ENCODE measurements at places on chromosomes 13 and 19. TPM values are rescaled to one million over a fixed set of nuclear protein-coding genes. Genes with fewer than 3 reads are reported as not detected.

- H3K36me3 ChIP-seq: no peaks in the 10 kb centered on the region
- peak overlapping the region; percentile 74 for H3K27ac ChIP-seq
- H3K4me3 ChIP-seq: no peak overlapping the region
- no peaks in the 10 kb centered on the region for H3K27me3 ChIP-seq
- peaks cover 14% of the 10 kb centered on the region for H3K4me1 ChIP-seq
- no peak for DNase-seq
These were observed 72.6 kb upstream of the C13orf46 start for GRCh38 chr13:114046431-114046975.

- no peak for DNase-seq
- H3K36me3 ChIP-seq: no peaks in the 10 kb centered on the region
These were observed 48.0 kb downstream of the RFC3 start for GRCh38 chr13:33865945-33866344.

DNA sequence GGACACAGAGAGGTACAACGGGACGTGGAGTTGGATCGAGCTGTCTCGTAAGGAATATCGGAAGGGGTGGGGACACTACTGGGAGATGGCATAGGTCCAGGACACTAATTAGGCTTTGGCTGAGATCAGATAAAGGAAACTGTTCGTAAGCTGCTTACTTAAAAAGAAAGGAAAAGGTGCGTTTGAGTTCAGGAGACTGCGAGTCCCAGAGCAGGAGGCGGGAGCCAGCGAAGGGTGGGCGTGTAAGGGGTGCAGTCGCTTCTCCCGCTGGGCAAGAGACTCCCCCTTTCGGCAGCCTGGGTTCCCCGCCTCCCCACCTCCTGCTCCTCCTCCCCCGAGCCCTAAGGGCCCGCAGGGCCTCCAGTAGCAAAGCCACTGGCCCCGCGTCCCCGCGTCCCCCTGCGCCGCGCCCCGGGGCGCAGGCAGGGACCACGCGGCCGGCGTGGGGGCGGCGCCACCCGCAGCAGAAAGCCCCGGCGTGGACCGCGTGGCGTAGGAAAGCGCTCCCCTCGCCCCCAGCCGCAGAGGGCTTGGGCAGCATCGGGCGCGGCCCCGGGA is 547 bp downstream of the ABCC4 start:
- peak overlapping the region; percentile 97 for H3K4me3 ChIP-seq
- H3K27ac ChIP-seq: peak overlapping the region; percentile 83
- no peaks in the 10 kb centered on the region for H3K36me3 ChIP-seq
- peaks cover 26% of the 10 kb centered on the region for H3K4me1 ChIP-seq
- peak; percentile 80 for DNase-seq

The LGALS14 gene
- total RNA-seq: 1.2 TPM

GRCh38 chr13:25165663-25166062 is 6.4 kb downstream of the AMER2 start:
- H3K27me3 ChIP-seq: peaks cover 49% of the 10 kb centered on the region
- no peak for DNase-seq
- H3K4me1 ChIP-seq: no peaks in the 10 kb centered on the region
- H3K27ac ChIP-seq: no peak overlapping the region

The PSG3 gene
- not detected for total RNA-seq

- no peaks in the 10 kb centered on the region for H3K27me3 ChIP-seq
- no peaks in the 10 kb centered on the region for H3K4me1 ChIP-seq
- H3K27ac ChIP-seq: no peak overlapping the region
- no peaks in the 10 kb centered on the region for H3K36me3 ChIP-seq
These were observed 59.4 kb downstream of the ZDHHC20 start for GRCh38 chr13:21399741-21400140.

- no peaks in the 10 kb centered on the region for H3K4me1 ChIP-seq
- no peaks in the 10 kb centered on the region for H3K27me3 ChIP-seq
- peak overlapping the region; percentile 38 for H3K27ac ChIP-seq
- H3K4me3 ChIP-seq: no peak overlapping the region
- no peaks in the 10 kb centered on the region for H3K36me3 ChIP-seq
- no peak for DNase-seq
These were observed 89.3 kb downstream of the MIPEP start for GRCh38 chr13:23799945-23800344.

GRCh38 chr13:98385606-98386005 is 191.3 kb downstream of the STK24 start:
- no peaks in the 10 kb centered on the region for H3K36me3 ChIP-seq
- H3K27ac ChIP-seq: no peak overlapping the region
- H3K4me3 ChIP-seq: no peak overlapping the region
- H3K27me3 ChIP-seq: no peaks in the 10 kb centered on the region

DNA sequence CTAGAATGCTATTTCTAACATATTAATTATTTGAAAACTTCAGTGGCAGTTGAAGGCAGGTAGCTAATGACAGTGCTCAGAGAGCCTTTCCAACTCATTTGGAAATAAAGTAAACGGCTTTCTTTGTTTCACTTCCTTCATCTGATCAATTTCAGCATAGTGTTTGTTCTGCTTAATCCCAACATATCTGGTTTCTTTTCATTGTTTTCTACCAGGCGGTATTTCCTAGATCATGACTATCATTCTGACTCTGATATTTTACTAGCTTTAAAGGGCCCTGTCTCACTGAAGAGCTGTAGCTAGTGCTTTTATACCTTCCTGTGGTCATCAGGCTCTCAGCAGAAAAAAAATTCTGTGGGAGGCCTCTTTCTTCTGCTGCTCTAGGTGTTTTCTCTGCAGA is 178.6 kb downstream of the RBM26 start:
- no peak overlapping the region for H3K4me3 ChIP-seq
- DNase-seq: no peak
- no peaks in the 10 kb centered on the region for H3K27me3 ChIP-seq
- H3K27ac ChIP-seq: no peak overlapping the region
- no peaks in the 10 kb centered on the region for H3K36me3 ChIP-seq
- no peaks in the 10 kb centered on the region for H3K4me1 ChIP-seq

DNA sequence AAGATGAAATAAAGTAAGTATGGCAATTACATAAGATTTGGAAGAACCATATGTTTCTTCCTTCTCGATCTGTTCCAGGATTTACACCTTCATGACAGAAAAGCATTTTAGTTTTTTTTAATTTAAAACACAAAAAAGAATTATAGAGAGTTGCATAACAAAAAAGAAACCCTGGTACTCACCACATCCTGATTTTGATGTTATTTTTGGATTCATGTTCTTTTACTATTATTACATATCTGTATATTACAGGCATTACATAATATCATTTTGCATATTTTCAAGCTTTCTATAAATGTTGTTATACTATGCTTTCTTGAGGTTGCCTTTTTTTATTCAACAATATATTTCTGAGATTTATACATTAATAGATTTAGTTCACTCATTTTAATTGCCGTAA is 6.7 kb upstream of the KATNAL1 start:
- no peak overlapping the region for H3K27ac ChIP-seq
- no peaks in the 10 kb centered on the region for H3K36me3 ChIP-seq
- no peak overlapping the region for H3K4me3 ChIP-seq
- H3K27me3 ChIP-seq: no peaks in the 10 kb centered on the region
- no peaks in the 10 kb centered on the region for H3K4me1 ChIP-seq
- no peak for DNase-seq

DNA sequence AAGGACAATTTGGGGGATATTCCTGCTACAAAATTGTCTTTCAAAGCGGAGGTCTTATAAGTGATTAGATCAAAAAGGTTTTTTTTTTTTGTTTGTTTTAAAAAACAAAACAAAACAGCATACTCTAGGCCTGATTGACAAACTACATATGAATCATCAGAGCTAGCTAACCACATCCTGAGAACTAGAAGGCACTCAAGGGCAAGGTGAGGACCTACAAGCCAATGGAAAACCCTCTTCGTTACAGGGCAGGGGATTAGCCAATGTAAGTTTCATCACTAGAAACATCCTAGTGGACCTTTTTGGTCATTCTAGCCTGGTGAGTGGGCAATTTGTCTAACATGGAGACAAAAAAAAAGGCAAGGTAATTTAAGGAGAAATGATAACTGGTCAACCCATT is 428.6 kb downstream of the RFC3 start:
- H3K27me3 ChIP-seq: no peaks in the 10 kb centered on the region
- no peak overlapping the region for H3K4me3 ChIP-seq
- DNase-seq: no peak
- H3K27ac ChIP-seq: no peak overlapping the region

DNA sequence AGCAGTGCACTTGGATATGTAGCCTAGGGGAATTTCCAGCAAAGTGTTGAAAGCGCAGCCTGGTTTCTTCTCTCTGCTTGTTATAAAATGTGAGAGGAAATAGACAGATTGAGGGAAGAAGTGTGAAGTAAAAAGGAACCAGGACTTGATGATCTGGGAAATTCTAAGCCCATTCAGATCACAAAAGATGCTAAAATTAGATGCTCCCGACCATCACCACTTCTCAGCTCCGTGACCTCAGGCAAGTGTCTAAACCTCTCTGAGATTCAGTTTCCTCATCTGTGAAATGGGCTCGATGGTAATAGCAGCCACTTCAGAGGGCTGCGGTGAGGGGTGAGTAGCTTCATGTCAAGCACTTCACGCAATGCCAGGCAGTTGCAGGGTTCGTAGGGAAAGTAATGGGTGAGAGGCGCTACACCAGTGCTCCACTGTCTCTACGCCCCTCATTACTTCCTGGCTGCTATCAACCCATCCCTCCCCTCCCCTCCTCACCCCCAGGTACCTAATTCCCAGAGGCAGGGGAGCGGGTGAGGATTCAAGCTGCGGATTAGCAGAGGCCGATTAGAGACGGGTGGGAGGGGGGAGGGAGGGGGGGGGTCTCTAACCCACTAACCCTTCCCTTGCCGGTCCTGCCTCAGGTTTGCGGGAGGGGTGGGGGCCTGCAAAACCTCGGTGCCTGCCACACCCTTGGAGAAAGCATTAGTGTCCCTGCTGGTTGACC is 9.0 kb upstream of the NFIC start:
- H3K27ac ChIP-seq: no peak overlapping the region
- peaks cover 47% of the 10 kb centered on the region for H3K27me3 ChIP-seq

GRCh38 chr19:42111384-42111783 is 20.9 kb downstream of the POU2F2 start:
- no peak for DNase-seq
- no peak overlapping the region for H3K27ac ChIP-seq
- H3K36me3 ChIP-seq: no peaks in the 10 kb centered on the region
- H3K4me1 ChIP-seq: peaks cover 6% of the 10 kb centered on the region
- no peaks in the 10 kb centered on the region for H3K27me3 ChIP-seq
- H3K4me3 ChIP-seq: no peak overlapping the region

The PLEKHG2 gene
- total RNA-seq: 17.7 TPM

The CDX2 gene
- 34.6 TPM for total RNA-seq

The PNMA8C gene
- 0.27 TPM for total RNA-seq

The ARHGAP35 gene
- total RNA-seq: 44.3 TPM

DNA sequence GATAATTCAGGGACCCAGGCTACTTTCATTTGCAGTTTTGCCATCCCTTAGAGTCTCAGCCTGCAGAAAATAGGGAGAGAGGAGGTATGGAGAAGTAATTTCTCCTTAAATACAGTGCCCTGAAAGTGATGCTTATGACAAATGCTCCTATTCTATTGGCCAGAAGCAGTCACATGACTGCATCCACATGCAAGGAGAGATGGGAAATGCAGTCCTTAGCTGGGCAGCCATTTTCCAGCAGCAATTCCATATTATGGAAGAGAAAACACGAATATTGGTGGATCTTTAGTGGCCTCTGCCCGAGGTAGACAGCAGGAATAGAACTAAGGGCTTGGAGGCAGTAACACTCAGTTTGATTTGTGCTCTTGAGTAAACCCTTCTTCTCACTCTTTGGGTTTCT is 39.4 kb downstream of the VAV1 start:
- no peaks in the 10 kb centered on the region for H3K27me3 ChIP-seq
- H3K4me3 ChIP-seq: no peak overlapping the region
- H3K4me1 ChIP-seq: no peaks in the 10 kb centered on the region
- peak; percentile 15 for DNase-seq
